ENCODE measurements at places on chromosomes 1 and 21.

- DNase-seq: no peak
These were observed 141.3 kb downstream of the SPATA46 start for GRCh38 chr1:162235241-162235800.

GRCh38 chr1:11629184-11630016 lies 24.8 kb downstream of the FBXO2 start:
- DNase-seq: no peak

- peak; percentile 11 for DNase-seq
These were observed 103.2 kb upstream of the DYNLT5 start for GRCh38 chr1:66648901-66649595.

DNA sequence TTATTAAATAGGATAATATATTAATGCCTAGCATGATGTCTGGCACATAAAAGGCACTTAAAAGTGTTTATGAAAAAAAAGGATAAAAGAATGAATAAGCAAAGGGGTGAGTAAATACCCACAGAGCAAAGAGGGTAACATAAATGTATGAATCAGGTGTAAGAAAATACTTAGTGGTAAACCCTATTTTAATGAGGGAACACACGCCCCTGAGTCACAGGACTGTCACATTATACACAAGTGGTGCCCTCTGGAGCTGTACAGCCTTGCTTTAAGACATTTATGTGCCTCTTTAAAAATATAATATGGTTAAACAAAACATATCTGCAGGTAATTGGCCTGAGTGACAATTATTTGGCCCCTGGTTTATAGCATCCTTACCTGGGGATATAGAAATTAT lies 78.1 kb upstream of the PTBP2 start:
- no peak for DNase-seq

DNA sequence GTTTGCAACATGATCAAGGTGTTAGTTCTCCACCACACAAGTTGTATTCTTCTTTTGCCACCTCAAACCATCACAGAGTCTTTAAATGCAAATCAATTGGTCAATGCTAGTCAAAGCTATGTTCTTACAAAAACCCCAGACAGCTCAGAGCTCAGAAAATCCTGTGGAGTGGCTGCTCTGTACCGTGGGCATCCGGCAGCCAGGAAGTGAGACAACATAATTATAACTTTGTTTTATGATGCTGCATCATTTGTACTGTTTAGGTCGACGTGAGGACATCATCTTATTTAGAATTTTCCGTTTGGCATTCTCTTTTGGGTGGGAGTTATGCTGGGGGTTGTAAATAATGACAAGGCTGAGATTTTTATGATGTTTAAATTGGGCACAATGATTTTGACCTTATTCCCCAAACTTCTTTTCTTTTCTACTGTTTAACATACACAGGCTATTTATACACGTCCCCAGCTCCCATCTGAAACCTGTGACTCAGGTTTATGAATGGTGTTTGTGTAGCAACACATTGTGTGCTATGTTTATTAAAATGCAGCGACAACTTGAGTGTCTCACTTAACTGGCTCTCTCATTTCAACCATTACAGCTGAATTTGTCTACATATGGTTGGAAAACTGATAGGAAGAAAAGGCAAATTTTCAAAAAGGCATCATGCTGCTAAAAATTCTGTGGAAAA lies 124.0 kb downstream of the CNIH3 start:
- no peak for DNase-seq
